GM04504 (cell line): ENCODE measurements at places on chromosomes 3 and 15.
A peak's percentile ranks its signal among the peaks of the same experiment; 100 is the strongest.

- no peak for DNase-seq
Observed at GRCh38 chr3:188198001-188198400, 44.0 kb downstream of the LPP start.

DNA sequence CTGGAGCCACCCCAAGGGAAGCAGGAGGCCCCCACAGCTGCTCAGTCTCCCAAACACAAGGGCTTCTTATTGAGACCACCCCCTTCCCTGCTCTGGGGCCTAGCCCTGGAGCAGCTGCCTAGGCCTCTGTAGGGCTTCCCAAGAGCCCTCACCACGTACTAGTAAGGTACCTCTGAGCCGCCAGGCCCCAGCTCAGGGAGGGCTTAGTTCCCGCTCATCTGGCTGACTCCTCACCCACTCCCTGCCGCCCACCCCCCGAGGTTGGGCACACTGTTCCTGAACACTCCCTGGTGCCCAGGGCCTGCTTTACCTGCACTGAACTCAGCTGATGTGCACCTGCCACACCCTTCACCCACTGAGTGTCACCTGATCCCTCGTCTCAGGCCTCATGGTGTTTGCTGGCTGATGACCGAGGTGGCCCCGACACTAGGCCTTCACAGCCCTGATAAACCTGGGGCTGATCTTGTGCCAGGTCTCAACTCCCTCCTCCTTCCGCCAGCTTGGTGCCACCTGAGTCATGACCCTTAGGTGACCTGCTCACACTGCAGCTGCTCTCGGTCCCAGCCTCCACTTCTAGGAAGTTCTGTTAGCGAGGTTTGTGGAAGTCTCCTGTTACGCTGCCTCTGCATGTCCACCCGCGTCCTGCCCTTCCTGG lies 18.0 kb upstream of the SPTBN5 start:
- no peak for DNase-seq

- no peak for DNase-seq
Observed at GRCh38 chr3:79368403-79368802, 399.4 kb downstream of the ROBO1 start.

- peak; percentile 13 for DNase-seq
Observed at GRCh38 chr3:81302045-81302444, 459.4 kb downstream of the GBE1 start.

DNA sequence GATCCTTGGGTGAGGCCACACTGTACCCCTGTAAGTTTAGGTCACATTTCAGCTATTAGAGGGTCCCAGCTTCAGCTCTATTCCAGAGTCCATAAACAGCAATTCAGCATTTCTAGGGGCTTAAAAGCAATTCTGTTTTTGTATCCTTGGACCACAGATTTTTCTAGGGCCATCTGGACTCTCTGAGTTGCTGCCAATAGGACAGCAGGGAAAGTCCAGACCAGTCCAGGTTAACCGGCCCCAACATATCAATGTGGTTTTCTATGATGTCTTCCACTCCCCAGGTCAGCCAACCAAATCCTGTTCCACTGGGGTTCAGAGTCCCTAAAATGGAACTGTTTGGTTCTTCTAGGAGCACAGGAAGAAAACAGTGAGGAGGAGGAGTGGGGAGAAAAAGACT lies 40.0 kb downstream of the TYRO3 start:
- DNase-seq, result no peak

GRCh38 chr3:124860599-124860998 lies 26.6 kb downstream of the ITGB5 start:
- peak; percentile 96 for DNase-seq

GRCh38 chr15:93866476-93866875 lies 364.9 kb upstream of the MCTP2 start:
- no peak for DNase-seq

GRCh38 chr3:39166134-39166710 lies 12.8 kb upstream of the CSRNP1 start:
- peak; percentile 91 for DNase-seq

- DNase-seq, result no peak
Observed at GRCh38 chr15:91151781-91152563, 51.9 kb downstream of the SV2B start.
